Psoas muscle (tissue), 8 donors: ENCODE measurements at places on chromosomes 13 and 19. TPM values are rescaled to one million over a fixed set of nuclear protein-coding genes. Genes with fewer than 3 reads are reported as not detected.

- H3K27me3 ChIP-seq: no peaks in the 10 kb centered on the region
- no peaks in the 10 kb centered on the region for H3K4me1 ChIP-seq
- DNase-seq: no peak
- H3K36me3 ChIP-seq: no peaks in the 10 kb centered on the region
- H3K4me3 ChIP-seq: no peak overlapping the region
Measured at GRCh38 chr13:60093425-60094019, 70.2 kb downstream of the DIAPH3 start.

- no peak overlapping the region for H3K4me3 ChIP-seq
- H3K36me3 ChIP-seq: no peaks in the 10 kb centered on the region
- peaks cover 13% of the 10 kb centered on the region for H3K4me1 ChIP-seq
Measured at GRCh38 chr19:33487901-33488800, 33.4 kb downstream of the PEPD start.

GRCh38 chr13:74067818-74068217 lies 66.4 kb downstream of the KLF12 start:
- DNase-seq: no peak
- peaks cover 19% of the 10 kb centered on the region for H3K4me1 ChIP-seq
- no peak overlapping the region for H3K27ac ChIP-seq
- H3K27me3 ChIP-seq: no peaks in the 10 kb centered on the region
- H3K36me3 ChIP-seq: no peaks in the 10 kb centered on the region

DNA sequence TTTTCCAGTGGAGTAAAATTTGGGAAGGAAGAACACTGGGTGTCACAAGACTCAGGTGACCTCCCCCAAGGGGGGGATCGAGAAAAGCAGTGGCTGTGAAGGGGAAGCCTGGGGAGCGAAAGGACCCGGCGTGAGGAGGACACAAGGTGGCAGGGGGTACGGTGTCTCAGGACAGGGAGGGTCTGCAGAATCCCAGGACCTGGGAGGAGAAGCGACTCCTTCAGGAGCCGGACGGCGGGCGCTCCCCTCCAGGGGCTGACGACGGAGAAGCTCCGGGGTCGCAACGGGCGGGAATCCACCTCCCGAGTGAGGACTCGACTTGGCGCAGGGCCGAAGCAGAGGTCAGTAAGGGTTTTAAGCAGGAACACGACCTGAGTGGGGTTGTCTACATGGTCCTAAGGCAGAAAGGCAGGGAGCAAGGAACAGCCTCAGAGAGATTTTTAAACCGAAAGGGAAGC lies 529 bp downstream of the ZNF836 start:
- peak overlapping the region; percentile 89 for H3K4me3 ChIP-seq
- peak; percentile 31 for DNase-seq
- H3K4me1 ChIP-seq: peaks cover 5% of the 10 kb centered on the region
- peak overlapping the region; percentile 71 for H3K27ac ChIP-seq
- H3K36me3 ChIP-seq: no peaks in the 10 kb centered on the region
- H3K27me3 ChIP-seq: no peaks in the 10 kb centered on the region

DNA sequence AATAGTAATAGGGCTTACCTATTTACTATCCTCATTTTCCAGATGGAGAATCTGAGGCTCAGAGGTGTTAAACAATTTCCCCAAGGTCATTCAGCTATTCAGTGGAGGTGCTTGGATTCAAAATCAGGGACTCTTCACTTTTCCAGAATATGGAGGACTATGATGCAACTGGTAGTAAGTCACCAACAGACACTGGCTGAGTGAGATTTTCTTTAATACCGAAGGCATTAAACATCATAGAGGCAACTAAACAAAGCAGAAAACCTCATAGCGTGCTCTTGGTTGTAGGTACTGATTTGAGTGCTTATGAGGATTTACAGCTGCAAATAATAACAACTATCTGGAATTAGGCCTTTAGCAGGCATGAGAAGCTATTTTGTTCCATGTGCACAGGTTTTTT lies 134.4 kb downstream of the DLEU7 start:
- DNase-seq: no peak
- peaks cover 13% of the 10 kb centered on the region for H3K4me1 ChIP-seq
- H3K27me3 ChIP-seq: no peaks in the 10 kb centered on the region
- no peak overlapping the region for H3K4me3 ChIP-seq

DNA sequence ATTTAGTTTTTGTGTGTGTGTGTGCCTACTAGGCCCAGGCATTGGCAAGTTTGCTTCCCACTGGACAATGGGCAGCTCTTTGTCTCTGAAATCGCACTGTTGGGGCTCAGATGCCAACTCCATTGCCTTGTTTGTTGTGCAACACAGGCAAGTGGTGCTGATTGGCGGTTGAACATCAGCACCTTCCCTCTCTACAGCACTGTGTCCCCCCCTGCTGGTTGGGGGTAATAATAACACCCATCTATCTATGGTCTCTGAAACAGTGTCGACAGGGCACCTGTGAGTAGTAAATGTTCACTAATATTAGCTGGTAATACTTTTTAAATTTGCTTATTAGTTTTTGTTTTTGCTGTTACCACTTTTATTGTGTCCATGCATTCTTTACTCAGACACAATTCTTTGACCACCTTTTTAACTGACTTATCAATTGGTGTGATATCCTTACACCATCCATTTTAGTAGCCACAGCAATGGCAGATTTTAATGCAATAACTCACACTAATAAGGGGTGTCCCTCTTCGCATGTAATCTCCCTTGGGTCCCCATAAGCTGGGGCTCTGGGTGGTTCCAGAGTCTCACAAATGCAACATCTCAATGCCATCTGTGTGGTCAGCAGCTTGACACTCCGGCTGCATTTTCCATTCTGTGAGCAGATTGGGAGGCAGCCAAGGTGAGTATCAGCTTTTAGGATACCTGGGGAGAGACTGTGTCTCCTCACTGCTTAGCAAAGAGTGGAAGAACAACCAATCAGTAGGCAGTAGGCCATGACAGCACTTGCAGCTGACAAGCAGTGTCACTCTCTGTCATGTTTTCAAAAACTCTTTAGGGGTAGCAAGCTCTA lies 47.7 kb upstream of the UQCRFS1 start:
- no peak for DNase-seq
- no peaks in the 10 kb centered on the region for H3K36me3 ChIP-seq
- H3K4me3 ChIP-seq: no peak overlapping the region
- peaks cover 10% of the 10 kb centered on the region for H3K4me1 ChIP-seq
- peak overlapping the region; percentile 70 for H3K27ac ChIP-seq

Gene ERICH4
- polyA plus RNA-seq: 0.09 TPM

Gene CNN1
- 4.4 TPM for polyA plus RNA-seq

Gene ABHD8
- polyA plus RNA-seq: 15.0 TPM
